Forelimb muscle (tissue), 1 donor: ENCODE measurements at places on chromosomes 7 and 10. TPM values are rescaled to one million over a fixed set of nuclear protein-coding genes. Genes with fewer than 3 reads are reported as not detected.

Gene CTTNBP2
- polyA plus RNA-seq = 1.1 TPM

GRCh38 chr7:151493083-151493482 lies 26.6 kb downstream of the RHEB start:
- no peak for DNase-seq

GRCh38 chr10:102473445-102474331 lies 22.3 kb upstream of the C10orf95 start:
- DNase-seq = no peak

- no peak for DNase-seq
These were observed 753.2 kb downstream of the DNAJB9 start for GRCh38 chr7:109322833-109323232.

DNA sequence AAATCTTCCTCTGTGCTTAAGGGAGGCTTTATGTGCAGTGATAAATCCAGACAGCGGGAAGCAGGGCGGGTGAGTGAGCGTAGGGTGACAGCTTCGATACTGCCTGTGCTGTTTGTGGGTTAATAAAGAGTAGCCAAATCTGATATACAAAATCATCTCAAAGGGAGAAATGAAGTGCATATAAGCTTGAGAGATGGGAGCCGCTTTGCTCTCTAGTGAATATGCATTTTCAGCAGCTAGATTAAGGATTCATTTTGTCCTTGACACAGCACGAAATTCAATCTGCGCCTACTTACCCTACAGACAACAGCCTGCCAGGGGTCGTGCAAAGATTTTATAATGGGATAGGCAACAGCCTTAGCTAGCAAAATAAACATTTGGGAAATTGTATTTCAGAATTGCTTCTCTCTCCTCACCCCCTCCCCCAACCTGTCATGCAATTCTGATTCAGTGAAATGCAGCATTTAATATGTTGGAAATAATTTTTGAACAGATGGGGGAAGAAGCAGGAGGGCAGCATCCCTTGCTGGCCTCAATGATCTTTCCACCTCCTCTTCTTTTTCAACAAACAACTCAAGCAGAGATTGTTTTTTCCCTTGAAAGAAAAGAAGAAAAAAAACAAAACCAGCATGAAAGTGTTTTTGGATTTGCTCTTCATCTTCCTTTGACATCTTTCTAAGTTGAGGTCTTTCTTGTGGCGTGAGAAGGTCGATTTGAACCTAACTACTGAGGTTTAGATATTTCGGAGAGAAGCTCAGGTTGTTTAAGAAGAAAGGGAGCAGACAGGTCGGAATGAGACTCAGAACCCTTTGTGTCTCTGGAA lies 117.9 kb downstream of the AOAH start:
- no peak for DNase-seq

GRCh38 chr7:146249272-146249671 lies 132.7 kb downstream of the CNTNAP2 start:
- DNase-seq = no peak

GRCh38 chr7:85376589-85376988 lies 189.7 kb upstream of the SEMA3D start:
- DNase-seq = no peak

- no peak for DNase-seq
These were observed 22.8 kb downstream of the SGMS1 start for GRCh38 chr10:50600831-50601477.

DNA sequence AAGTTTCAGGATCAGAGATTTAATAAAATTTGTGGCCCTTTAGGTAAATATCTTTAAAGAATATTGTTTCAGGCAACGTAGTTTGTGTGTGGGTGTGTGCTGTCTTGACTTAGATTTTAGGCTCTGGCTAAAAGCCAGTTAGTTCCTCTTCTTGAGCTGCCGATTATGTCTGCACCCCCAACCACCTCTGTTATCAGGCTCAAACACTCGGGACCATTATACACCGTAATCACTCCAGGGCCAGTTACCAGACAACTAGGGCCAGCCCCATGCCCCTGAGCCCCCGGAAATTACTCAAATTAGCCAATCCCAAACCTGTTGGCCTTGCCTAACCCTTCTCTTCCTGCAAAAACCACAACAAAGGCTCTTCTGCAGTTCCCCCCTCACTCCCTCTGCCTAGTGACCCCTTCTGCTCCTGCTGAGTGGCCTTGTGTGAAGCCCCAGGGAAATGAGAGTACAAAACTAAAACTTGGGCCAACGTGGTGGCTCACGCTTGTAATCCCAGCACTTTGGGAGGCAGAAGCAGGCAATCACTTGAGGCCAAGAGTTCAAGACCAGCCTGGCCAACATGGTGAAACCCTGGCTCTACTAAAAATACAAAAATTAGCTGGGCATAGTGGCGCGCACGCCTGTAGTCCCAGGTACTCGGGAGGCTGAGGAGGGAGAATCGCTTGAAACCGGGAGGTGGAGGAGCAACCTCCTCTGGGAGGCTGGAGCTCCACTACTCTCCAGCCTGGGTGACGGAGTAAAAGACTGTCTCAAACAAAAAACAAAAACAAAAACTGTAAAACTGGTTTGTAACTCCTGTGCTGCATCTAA lies 9.2 kb upstream of the HNRNPF start:
- no peak for DNase-seq

DNA sequence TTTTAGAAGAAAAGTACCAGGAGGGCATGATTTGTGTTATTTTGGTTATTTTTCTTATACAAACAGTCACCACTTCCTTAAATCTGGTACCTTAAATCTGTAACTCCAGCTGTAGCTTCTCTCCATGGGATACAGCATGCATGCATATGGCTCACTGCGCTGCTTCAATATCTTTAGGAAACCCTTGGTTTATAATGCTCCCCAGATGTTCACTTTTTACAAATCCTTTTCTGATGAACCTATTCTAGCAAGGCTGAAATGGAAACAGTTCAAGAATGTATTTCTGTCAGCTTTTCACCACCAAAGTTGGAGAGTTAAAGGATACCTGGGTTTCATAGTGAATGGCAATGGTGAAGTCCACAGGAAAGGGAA lies 50.9 kb downstream of the LAMB4 start:
- DNase-seq = no peak

DNA sequence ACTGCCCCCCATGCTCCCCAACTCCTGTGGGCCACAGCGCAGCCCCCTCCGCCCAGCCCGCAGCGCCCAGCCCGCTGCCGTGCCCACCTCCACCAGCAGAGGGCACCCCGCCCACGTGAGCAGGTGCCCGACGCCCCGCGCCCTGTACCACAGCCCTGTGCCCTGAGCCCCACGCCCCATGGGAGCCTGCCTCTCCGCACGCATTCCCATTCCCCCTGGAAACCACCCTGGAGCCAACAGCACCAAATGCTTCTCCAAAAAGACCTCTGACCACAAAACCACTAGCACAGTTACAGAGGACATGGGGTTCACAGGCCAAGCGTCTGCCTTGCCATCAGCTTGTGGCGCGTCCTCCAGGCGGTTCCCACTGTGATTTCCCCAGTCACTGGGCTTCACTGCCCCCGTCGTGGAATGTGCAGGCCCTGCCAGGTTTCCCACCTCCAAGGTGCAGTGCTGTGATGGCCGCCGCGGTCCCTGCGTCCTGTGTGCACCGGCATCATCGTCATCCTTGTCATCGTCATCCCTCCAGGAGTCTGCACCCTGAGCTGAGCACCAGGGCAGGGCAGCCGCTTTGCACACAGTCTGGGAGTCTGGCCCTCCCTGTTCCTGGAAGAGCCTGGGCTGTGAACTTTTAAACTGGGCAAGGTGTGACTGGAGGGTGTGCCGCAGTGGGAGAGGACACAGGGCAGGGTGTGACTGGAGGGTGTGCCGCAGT lies 61.7 kb downstream of the PWWP2B start:
- DNase-seq = no peak

GRCh38 chr7:55432939-55433784 lies 68.0 kb downstream of the LANCL2 start:
- no peak for DNase-seq

- no peak for DNase-seq
These were observed 134.9 kb upstream of the ANK3 start for GRCh38 chr10:60524541-60524940.

- no peak for DNase-seq
These were observed 3.9 kb downstream of the C10orf62 start for GRCh38 chr10:97593421-97593820.

GRCh38 chr7:22499044-22499443 lies 944 bp downstream of the STEAP1B start:
- no peak for DNase-seq

- DNase-seq = no peak
These were observed 20.6 kb downstream of the CDK1 start for GRCh38 chr10:60798870-60799269.

DNA sequence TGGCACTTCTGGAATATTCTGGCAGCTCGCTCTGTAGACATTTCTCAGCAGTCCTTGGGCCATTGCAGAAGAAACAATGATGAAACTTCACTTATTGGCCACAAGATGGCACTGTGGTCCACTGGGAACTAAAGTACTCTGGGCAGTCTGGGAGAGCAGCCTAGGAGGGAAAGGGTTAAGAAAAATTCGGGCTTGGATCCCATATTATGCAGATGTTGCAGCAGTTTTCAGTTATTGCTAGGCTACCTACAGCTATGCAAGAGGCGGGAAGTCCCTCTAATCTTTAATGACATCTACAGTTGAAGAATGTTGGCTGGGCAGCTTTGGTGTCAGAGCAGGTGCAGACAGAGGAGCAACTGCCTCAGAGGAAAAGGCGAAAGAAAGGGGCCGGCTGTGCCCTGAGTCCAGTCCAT lies 201.7 kb upstream of the PRSS58 start:
- peak; percentile 52 for DNase-seq

GRCh38 chr7:45292481-45292880 lies 134.9 kb downstream of the RAMP3 start:
- no peak for DNase-seq

DNA sequence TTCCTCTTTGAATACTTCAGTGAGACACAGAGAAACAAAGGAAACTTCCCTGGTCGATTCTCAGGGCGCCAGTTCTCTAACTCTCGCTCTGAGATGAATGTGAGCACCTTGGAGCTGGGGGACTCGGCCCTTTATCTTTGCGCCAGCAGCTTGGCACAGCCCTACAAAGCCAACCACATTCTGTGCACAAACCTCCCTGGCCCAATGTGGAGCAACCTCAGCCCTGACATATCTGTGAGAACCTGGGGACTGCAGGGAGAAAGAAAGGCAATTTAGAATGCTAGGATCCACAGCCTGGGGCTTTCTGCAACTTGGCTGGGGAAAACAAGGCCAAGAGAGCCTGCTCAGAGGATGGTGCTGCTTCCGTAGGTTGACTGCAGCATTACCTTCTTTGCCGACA lies 63.5 kb upstream of the PRSS58 start:
- DNase-seq = no peak

- no peak for DNase-seq
These were observed 618.3 kb downstream of the LRMDA start for GRCh38 chr10:76049581-76050290.

Gene EVX1
- not detected for polyA plus RNA-seq

Gene PNLIPRP2
- polyA plus RNA-seq = 0.25 TPM

Gene TFPI2
- 1.6 TPM for polyA plus RNA-seq

- no peak for DNase-seq
These were observed 1.0 kb downstream of the HSPB1 start for GRCh38 chr7:76303202-76304147.

DNA sequence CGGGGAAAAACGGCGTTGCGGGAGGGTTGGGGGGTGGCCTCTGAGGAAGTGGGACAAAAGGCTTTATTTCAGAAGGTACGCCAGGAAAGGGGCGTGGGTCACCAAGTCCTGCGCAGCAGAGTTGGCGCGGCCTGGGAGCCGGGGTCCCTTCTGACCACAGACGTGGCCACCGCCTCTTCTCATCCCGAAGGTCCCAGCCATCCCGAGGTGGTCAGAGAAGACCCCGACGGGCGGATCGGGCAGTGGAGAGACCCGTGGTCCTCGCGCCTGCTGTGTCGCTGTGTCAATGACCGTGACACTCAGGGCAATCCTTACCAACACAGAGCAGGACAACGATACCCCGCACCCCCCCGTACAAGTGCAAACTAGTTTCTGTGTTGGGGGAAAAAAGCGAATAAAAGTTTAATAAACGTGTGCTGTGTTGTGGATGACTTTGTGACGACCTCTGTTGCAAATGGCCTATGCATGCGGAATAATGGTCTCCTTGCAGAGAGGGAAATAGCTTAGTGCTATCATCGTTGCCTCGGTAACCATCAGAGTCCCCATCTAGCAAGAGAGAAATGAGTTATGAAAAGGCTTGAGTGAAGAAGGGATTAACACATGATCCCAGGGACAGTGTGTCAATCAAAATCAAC lies 19.4 kb upstream of the GATA3 start:
- DNase-seq = no peak

- peak; percentile 26 for DNase-seq
These were observed 57.8 kb upstream of the WIPF3 start for GRCh38 chr7:29748286-29749099.

Gene HOXA4
- polyA plus RNA-seq = 26.4 TPM

Gene SLC39A12
- polyA plus RNA-seq = not detected

Gene NUTM2E
- 0.59 TPM for polyA plus RNA-seq

DNA sequence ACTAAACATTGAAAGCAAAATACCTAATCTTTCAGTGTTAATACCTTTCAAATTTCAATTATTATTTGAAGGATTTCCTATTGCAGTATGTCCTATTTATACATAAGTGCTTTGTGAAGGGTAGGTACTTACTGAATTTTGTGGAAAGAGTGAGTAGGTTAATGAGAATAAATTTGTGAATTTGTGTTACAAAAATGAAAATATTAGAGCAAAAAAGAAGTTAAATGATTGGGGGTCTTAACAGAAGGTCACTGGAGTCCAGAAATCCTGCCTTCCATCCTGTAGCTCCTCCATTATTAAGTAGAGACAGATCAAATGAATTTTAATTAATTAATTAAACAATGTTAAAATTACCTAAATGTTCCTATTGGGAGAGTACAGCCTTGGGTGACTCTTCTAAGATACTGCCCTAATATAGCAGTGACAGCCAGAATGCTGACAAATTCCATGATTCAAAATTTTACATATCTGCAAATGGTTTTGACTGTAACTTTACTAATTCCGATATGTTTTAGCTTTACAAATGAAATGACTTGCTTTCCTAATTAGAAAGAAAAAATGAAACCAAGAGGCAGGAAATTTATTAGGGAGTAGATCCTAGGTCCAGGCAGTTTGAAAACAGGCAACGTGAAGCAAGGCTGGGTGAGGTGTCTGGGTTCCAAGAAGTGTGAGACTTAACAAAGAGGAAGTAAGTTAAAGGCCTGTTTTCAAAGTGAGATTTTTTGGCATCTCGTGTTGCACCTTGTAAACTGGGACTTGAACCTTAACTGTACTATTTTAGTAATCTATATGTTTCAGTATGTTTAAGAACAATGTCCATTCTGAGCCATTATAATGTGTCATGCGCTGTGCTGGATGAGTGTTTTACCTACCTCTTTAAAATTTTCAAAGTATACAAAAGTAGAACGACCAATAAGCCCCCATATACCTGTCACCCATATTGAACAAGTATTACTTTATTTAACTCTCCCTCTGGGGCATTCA lies 1.5 kb downstream of the PIK3CG start:
- DNase-seq = no peak

GRCh38 chr10:624605-625332 lies 64.7 kb downstream of the DIP2C start:
- DNase-seq = no peak

DNA sequence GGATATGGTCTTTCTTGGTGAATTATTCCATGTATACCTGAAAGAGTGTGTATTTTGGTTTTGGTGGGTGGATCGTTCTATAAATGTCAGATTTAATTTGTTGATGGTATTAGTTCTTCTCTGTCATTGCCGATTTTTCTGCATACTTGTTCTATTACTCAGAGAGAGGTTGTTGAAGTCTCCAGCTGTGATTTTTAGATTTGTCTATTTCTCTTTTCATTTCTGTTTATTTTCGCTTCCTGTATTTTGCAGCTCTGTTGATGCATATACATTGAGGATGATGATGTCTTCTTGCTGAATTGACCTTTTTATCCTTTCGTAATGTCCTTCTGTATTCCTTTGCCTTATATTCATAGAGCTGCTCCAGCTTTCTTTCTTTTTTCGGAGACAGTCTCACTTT lies 12.1 kb upstream of the BHLHA15 start:
- DNase-seq = no peak

Gene HUS1
- polyA plus RNA-seq = 18.7 TPM

Gene LIPM
- polyA plus RNA-seq = not detected

Gene ANKRD30A
- polyA plus RNA-seq = not detected
